Right cardiac atrium (tissue), 5 donors: ENCODE measurements at places on chromosomes 3 and 15.

DNA sequence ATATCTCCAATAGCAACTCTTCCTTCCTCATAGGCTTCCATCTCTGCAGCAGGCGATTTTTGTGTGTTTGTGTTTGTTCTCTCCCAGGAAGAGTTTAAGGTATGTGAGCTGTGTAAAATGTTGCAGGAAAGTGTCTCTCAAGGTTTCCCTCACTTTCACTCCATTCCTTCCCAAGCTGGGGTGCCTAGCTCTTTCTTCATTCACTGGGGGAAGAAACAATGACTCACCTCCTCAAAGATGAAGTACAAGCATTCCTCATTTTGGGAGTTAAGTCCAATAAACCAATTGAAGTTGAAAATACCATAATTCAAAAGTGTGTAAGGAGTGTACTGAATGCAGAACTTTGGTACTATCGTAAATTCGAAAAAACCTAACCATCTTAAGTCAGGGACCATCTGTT is 422.7 kb upstream of the CFAP20DC start:
- no peak for DNase-seq

GRCh38 chr3:14402304-14402811 is at the start of gene SLC6A6:
SLC6A6 (plus strand) TSS chr3:14402606; CDS start chr3:14443635, 41,029 bp downstream.
- DNase-seq, result peak; percentile 94

GRCh38 chr3:72332689-72333088 is 515.6 kb downstream of the SHQ1 start:
- no peak for DNase-seq

GRCh38 chr3:49081429-49081828 is 12.4 kb downstream of the QRICH1 start:
- DNase-seq, result no peak

DNA sequence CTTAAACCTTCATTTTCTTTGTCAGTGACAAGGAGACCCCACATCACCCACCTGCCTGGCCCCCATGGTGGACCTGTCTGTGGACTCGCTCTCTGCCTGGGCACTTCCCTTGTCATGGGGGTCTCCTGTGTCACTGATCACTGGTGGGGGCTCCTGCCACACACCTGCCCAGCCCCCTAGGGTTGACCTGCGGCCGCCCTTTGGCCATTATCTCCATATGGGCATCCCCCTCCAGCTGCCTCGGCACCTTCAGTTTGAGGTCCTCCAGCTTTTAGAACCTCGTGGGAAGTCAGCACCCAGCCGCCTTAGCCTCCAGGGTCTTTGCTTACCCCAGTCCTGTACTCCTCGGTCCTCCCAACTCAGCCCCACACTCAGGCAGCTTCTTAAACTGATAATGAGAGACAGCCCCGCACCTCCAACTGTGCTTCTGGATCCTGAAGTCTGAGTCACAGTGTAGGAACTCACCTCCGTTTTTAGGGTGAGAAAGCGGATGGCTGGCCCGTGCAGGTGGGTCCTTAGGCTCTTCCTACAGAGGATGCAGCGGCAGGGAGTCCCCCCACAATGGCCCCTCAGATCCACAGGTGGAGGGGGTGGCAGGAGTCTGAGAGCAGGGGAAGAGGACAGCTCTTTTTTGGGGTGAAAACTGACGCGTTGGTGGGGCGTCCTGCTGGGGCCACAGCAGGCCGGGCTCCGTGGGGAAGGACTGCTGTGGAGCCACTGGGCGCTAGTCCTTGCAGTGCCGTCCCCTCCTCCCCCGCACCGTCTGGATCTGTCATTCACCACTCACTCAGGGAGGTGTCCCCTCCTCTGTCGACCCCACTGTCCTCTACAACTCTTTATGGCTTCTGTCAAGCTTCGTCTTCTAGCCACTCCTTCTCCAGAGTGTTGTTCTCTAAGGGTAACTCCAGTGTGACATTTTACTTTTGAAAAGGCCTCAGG is 8.7 kb upstream of the PRR23E start:
- DNase-seq, result peak; percentile 16
